ENCODE measurements at places on chromosomes 5 and 9.

DNA sequence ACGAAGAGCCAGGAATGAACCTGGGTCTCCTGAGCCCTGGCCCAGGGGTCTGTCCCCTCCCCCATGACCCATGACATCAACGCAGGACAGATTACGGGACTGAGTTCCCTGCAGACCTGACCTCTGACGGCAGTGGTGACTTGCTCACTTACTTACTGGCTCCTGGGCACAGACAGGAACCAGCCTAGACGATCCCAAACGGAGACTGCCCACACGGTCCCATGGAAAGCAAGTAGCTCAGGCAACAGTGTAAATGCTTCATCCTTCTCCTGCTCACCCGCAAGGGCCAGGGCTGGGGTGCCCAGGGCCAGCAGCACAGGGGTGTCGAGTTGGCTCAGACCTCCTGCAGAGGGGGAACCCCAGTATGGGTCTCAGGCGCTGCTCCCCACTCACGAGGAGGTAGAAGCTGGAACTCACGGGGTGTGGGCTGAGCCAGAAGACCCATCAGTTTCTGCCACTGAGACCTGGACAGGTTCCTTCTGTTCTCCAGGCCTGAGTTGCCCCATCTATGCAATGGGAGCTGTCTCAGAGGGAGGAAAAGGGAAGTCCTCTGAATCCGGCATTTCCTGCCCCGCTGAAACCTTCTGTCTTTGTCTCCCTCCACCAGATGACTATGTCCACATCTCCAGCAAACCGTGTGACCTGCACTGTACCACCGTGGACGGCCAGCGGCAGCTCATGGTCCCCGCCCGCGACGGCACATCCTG, 5.6 kb downstream of the ADAMTSL2 start:
- no peak for DNase-seq

DNA sequence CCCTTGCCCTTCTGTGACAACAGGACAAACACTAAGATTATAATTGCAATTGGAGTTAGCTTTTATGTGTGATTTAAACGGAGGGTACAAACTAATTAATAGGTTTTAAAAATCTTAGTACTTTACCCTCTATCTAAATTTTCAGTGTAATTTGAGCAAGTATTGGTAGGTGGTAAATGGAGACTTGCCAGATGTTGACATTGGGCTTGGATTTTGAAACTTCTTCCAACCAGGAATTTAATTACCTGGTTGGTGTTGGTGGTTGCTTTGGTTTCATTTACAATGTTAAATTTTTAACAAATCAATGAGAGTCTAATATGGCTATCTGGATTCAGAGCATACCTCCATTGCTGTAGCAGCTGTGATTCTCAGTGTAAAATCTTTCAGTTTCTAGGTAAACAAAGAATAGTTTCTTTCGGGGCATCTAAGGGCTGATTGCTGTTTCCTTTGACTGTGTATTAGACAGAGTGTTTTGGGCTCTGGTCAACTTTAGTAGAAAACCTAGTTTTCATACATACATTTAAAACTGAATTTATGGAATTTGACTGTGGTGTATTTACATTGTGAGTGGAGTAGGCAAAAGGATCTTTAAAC, 1.9 kb downstream of the DAPK1 start:
- no peak for DNase-seq

- DNase-seq = no peak
Measured at GRCh38 chr5:29054694-29055093, 2016.3 kb upstream of the CDH9 start.

GRCh38 chr5:150567031-150567717, 59.2 kb downstream of the NDST1 start:
- DNase-seq = no peak

DNA sequence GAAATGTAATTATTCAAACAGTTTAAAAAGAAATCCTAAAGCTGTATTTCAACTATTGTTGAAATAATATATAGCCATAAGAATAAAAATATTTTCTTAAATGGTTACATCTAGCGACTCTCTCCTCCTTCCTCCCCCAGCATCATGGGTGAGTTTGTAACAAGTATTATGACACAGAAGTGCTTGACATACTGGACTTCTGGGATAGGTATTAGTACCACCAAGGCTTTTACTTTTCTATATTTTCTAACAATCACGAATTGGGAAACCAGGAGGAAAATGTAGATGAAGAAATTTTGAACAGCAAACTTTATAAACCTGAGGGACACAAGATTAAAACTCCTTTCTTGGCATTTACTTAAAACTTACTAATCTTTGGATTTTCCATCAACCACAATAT, 4.4 kb downstream of the RORB start:
- DNase-seq = no peak

DNA sequence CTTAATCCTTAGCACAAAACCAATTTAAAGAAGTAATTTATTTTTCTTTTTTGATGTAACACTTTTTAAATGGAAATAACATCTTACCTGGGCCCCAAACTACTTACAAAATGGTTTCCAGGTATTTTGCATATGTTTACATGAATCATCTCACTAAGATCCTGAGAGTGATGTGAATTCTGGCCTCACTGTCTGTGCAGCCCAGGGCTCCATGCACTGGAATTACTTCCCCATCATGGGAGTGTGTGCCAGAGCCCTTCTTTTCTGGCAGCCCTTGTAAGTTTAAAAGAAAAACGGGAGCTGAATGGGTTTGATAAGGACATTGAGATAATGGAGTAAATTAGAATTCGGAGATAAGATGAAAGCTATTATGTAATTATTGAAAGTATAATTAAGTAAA, 12.2 kb upstream of the F2R start:
- no peak for DNase-seq

DNA sequence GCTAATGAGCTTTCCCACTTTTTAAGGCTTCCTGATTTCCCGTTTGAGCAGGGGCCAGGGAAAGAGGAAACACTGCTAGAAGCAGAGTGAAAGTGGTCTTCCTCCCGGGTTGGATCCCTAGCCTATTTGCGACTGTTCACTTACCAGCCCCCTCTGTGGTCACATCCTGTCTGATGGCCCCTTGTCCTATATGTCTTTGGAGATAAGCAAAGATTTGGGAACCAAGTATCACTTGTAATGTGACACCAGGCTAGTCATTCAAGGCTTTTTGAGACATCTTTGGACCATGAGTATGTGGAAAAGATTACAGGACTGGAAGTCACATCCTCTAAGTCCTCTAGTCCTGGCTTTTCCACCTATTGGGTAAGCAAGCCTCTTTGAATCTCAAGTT, 6.1 kb downstream of the DNAJB5 start:
- no peak for DNase-seq

GRCh38 chr9:68739621-68740174, 34.7 kb downstream of the PIP5K1B start:
- no peak for DNase-seq

- no peak for DNase-seq
Measured at GRCh38 chr9:37528652-37529471, 43.1 kb downstream of the POLR1E start.

- no peak for DNase-seq
Measured at GRCh38 chr9:116087246-116087645, 66.3 kb upstream of the PAPPA start.

DNA sequence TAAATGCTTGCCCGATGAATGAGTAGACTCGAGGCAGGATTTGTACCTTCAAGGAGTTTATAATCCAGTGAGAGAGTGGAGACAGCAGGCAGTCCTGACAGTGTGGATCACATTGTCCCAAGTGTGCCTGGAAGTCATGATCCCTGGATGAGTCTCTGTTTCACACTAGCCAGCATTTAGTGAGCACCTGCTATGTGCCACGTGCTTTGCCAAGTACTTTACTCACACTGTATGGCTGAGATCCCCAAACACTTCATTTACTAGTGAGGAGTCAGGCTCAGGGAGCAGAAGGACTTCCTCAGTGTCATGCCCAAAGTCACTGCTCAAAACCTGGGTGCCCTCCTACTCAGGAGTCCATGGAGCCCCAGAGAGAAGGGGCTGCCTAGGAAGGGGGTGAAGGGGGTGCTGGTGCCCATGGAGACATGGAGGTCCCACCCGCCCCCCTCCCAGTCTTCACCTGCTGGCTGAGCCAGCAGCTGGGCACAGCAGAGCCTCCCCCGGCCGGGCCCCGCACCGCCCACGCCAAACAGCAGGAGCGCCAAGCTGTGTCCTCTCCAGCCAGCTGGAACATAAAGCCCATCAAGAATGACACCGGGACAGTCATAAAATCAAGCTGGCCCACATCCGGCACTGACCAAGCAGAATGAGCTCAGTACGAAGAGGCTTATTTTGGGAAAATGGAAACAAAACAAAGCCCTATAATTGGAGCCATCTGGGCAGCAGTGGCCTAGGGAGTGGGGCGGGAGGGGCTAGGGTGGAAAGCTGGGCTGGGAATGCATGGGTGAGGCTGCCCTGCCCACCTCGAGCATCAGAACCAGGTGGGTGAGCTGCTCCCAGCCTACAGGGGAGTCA, 10.6 kb downstream of the LAMC3 start:
- no peak for DNase-seq

- DNase-seq = no peak
Measured at GRCh38 chr5:156694598-156694997, 155.5 kb upstream of the PPP1R2B start.

DNA sequence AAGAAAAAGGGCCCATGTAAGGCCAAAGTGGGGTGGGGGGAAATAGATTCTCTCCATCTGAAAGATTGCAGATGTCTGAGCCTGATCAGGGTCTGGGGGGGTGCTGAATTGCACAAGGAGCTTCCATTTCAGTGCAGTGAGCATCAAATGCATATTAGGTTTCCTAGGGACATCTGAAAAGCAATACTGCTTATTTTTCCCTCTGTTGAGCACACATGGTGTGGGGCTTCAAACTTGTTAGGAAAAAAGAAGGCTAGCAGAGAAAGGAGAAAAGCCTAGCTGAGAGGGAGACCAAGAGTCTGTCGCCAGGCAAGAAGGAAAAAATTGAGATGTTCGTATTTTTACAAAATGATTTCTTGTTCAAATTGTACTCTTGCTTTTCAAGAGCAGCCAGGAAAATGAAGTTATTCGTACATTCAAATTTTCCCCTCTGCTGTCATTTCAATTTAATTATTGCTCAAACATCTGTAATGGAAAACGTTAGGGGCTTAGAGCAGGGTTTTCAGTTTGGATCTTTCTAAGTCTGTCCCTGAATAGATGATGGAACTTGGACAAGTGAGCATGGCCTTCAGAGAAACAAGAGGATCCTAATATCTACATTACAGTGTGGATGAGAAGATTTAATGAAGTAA, 191.9 kb upstream of the GAS1 start:
- no peak for DNase-seq

DNA sequence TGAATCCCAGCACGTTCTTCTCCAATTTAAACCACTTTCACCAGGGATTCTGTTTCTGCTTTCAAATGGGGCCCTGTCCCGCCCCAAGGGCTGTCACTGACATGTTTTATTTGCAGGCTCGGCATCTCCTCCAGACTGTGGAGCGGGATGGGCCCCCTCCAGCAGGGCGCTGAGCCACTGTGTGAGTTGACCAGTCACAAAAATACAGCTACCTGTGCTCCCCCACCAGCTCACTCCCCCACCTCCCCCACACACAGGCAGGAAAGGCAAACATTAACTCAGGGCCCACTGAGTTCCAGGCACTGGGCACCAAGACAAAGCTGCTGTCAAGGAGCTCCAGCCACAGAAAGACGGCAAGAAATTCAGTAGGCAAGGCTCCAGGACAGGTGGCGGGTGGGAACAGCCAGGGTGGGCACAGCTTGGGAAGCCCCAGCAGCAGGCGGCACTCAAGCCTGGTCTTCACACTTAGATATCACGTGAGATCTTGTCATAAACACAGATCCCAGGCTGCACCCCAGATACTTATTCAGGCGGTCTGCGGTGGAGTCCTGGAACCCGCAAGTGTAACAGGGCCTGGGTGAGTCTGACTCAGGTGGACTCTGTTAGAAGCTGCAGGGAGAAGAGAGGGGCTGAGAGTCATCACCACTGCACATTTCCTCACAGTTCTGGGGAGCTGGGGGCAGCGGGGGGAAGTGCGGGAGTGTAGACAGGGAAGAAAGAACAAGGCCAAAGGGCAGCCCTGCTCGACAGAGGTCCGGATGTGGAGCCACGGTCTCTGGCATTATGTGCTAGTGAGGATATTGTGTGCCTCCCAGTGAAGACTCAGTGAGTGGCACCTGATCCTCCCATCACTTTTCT, 44.7 kb downstream of the OR2V1 start:
- no peak for DNase-seq

DNA sequence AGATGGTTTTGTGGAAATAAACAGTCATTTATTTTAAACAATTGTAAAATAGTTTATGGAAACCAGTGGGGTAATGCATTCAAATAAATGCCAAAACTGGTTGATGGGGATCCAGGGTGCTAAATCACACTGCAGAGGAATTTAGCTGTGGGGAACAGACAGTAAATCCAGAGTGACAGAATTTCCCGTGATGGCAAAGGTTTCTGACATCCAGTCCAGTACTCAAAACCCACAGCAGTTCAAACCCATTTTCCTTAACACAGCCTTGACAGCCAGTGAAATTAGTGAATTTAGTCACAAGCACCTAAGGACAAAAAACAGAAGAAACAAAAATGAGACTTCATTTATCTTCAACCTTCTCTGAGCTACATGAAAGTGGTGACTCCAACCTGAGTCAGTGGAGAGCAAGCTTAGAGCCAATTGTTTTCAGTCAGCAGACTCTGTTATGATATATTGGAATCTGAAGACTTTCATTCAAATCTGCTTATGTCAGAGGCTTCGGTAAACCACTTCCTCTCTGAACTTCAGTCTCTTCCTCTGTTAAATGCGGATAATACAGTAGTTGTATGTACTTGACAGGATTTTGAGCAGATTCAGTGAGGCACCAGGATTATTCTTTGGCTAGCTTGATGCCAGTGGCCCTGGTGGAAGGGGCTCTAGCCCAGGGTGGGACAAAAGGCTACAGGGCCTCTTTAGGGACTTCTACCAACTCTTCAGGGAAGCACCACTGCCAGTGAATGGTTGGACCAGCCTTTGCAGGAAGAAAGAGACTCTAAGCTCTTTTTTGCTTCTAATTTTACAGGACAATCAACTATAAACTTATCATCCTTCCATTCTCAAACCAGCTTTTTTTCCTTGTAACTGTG, 185.3 kb downstream of the MAPKAP1 start:
- DNase-seq = no peak

DNA sequence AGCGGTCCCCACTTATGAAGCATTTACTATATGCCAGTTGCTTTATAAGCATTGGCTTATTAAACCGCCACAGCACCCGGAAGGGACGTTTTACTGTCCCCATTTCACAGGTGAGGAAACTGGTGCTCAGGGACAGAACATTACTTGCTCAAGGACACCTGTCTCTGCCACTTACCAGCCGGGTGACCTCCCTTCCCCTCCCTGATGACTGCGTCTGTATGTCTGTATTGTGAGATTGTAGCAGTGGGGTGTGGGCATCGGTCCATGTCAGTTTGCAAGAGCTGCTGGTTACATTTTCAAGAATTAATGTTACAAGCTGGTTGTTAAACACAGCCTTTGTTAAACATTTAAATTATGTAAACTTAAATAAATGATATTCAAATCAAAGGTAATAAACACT, 77.6 kb upstream of the LMX1B start:
- DNase-seq = no peak

DNA sequence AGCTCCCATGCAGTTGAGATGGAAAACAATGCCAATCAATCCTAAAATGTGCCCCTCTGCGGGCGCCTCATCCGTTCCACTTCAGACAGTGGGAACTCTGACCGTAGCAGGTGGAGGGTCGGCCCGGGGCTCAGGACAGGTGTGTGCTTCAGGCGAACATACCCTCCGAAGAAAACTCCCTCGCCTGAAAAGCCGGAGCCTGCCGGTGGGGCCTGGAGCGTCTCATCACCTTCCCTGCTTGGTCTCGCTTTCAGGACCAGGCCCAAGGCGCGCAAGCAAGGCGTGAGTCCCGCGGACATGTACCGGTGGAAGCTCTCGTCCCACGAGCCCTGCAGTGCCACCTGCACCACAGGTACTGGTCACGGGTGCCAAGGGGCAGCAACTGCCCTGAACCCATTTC, 26.4 kb downstream of the ADAMTSL2 start:
- no peak for DNase-seq

- DNase-seq = no peak
Measured at GRCh38 chr5:54889826-54890225, 95.6 kb downstream of the ESM1 start.

Measured in ELF-1 (cell line).